ENCODE measurements at places on chromosomes 1 and 21.

GRCh38 chr1:178510155-178510554 lies 2.8 kb upstream of the TEX35 start:
- no peak for DNase-seq

- peak; percentile 19 for DNase-seq
Observed at GRCh38 chr1:187566354-187566753, 737.6 kb downstream of the PLA2G4A start.

DNA sequence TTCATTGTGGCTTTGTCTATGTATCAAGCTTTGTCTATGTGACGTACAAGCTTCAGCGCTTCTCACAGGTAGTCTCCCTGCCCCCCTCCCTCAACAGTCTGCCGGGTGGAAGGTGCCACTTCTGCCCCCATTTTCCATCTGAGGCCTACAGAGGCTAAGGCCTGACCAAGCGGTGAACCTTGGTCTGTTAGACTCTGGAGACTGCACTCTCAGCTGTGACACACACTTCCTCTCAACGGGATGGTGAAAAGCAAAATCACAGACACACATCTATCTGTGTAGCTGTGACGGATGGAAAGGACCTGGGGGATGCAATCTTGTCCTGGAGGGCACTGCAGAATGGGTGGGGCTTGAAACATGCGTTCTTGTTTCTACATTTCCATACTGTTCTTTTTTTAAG lies 152.9 kb upstream of the EDN2 start:
- DNase-seq, result no peak

GRCh38 chr1:168910403-168910802 lies 181.4 kb upstream of the DPT start:
- DNase-seq, result no peak

DNA sequence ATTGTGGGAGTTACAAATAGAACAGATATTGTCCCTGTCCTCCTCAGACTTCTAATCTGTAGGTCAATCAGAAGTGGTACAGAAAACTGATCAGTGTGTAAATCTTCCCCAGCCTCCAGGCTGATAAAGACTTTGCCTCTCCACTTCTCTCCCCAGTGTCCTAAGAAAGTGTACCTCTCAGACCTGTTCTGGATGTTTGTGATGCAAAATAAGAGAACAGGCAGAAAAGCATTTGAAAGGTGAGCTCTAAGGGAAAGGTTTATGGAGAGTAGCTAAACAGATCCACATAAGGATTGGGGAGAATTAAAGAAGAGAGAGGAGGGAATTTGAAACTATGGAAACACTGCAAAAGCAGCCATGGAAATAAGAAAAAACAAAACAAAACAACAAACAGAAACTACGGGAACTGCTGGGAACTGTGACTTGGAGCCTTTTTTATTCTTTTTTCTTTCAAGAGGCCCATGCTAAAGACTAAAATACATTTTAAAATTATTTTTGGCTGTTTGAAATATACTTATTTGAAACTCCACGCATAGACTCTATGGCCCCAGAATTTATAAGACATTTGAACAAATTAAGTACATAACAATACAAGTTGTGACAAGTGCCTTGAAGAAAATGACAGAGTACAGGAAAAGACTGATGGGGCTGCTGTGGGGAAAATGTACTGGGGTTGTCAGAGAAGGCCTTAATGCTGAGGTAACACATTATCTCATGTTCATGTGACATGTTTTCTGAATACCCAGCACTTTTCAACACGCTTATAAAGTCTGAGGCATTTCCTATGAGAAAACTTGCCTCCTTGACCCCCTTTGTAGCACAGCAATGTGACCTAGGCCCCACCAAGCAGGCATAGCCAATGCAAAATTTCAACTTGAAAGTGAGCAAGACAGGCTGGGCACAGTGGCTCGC lies 51.2 kb downstream of the TRAF5 start:
- DNase-seq, result no peak

DNA sequence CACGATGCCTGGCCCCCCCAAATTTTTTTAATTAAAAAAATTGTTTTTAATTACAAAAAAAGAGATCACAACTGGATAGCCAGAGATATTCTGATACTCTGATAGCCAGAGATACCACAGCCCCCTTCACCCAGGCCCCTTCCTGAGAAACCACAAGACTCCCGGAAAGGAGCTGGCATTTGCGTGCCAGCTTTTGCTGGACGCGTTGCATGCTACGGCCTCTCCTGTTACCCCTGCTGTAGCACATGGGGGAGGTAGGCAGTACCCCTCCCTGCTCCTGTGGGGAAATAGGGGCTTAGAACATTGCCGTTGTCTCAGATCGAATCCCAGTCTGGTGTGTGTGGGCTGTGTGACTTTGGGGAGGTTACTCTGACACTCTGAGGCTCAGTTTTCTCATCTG lies 22.7 kb downstream of the MFAP2 start:
- DNase-seq, result no peak

GRCh38 chr1:34784751-34785221 lies 3.8 kb downstream of the GJB3 start:
- no peak for DNase-seq

- no peak for DNase-seq
Observed at GRCh38 chr1:101723415-101723814, 273.3 kb downstream of the OLFM3 start.

GRCh38 chr1:114150016-114150415 lies 3.7 kb downstream of the SYT6 start:
- DNase-seq, result no peak

DNA sequence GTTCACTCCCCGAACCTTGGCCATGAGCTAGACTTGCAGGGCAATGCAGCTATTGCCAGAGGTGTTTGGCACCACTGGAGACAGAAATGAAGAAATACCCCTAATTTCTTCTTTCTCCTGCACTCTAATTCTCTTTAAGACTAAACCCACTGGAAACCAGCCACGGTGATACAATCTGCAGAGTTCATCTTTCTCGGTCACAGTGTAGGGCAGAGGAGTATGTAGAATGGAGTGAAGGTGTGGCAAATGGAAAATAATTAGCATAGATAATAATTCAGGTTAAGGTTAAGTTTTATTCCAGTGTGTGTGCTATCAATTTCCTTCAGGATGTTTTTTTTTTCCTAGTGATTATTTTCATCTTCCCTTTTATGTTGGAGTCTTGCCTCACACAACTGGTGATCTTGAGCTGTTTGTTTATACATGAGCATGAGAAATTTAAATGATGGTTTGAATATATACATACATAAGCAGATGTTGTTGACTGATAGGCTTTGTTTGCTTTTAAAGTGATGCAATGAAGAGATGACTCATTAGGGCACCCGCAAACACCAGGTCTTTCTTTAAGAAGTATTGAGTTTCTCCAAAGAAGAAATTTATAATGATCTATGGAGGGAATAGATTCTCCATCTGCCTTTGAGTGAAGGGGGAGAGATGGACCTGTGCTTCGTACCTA lies 81.9 kb downstream of the SPATA17 start:
- DNase-seq, result no peak

DNA sequence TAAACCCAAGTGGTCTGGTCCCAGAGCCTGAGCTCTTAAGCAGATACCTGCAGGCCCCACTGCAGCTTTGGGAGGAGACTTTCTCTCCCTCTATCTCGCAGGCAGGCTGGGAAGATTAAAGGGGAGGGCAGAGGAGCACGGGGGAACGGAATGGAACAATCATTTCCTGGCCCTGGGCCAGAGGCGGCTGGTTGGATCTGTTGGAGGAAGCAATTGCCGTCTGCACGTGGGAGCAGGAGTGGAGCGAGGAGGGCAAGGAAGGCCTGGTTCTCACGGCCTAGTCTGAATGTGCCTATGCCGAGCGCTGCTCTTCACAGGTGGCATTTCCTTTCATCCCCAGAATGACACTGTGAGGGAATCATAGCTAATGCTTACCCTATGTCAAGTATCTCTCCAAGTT lies 23.7 kb downstream of the NKAIN1 start:
- peak; percentile 50 for DNase-seq

DNA sequence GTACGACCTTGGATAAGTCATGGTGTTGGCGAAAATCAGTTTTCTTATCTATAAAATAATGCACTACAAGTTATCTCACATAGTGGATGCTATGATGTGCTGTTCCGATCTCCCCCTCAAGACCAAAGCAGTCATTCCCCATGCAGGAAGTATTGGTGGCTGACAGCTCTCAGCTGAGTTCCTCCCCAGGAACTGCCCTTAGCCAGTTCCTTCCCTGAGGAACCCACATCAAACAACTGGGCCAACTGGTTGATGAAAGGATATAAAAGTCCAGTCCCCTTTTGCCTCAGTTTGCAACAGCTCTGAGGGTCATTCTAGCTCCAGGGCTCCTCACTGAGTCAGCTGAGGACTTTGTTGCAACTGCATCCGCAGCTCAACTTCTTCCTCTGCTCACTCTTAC lies 16.1 kb upstream of the SLAMF1 start:
- no peak for DNase-seq

DNA sequence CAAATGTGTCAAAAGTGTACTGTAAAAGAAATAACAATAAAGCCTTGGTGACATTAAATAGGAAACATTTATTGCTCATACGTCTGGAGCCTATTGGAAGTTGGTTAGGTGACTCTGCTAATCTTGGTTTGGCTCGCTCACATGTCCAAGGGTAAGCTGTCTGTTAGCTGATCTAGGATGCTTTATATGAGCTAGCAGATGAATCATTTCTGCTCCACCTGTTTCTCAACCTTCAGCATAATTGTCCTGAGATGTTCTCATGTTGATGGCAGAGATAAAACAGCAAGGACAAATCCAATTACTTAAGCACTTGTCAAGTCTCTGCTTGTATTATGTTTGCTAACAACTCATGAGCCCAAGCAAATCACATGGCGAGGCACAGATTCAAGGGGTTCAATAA lies 56.0 kb upstream of the CD53 start:
- DNase-seq, result no peak

DNA sequence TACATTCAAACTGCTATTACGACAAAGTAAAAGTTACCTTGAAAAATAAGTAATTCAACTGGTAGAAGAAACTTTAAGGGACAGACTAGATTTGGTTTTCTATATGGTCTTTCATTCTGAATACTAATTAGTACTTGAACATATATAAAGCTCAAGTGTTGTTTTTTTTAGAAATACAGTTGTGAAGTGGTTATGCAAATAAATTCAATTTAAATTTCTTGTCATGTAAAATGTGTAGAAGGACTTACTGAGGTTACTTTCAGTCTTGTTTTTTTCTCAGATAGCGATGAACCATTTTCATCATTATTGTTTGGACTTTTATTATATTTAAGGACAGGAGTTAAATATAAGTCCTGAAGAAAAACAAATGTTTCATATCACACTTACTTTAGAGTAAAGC lies 24.4 kb downstream of the HS2ST1 start:
- DNase-seq, result no peak

- DNase-seq, result no peak
Observed at GRCh38 chr1:90413519-90413918, 303.6 kb downstream of the BARHL2 start.

GRCh38 chr21:35871906-35872305 lies 188.4 kb downstream of the SETD4 start:
- no peak for DNase-seq

DNA sequence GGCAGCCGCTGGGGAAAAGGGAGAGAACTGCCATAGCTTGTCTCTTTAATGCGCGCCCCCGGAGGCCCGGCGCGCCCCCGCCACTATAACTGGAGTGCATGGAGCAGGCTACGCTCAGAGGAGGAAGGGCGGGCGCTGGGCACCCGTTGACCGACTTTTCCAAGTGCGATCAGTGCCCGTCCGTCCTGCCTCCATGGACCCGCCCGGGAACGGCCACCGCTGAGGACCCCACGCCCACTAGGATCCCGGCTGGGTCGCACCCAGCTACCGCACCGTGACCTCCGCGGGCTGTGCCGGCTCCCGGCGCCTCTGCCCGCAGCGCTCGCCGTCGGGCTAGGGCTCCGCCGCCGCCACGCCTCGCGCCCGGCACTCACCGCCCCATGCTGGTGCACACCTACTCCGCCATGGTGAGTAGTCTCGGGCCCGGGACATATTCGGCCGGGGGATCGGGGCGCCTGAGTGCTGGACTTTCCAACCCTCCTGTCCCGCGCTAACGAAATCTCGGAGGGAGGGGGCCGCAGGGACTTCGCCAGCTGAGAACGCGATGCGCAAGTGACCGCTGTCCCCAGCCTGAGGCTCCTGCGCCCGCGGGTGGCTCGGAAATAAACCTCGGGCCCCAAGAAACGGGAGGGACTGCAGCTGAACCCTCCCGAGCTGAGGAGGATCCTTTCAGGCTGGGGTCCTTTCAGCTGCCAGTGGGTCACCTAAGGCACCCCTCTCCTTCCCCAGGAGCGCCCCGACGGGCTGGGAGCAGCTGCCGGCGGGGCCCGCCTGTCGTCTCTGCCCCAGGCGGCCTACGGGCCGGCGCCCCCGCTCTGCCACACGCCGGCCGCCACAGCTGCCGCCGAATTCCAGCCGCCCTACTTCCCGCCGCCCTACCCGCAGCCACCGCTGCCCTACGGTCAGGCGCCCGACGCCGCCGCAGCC lies at the start of gene TFAP2E:
Gene TFAP2E, plus strand, starts transcription at position 117 of the 927 bp plus-strand sequence. Its CDS starts 264 bp downstream, at position 381.
- peak; percentile 37 for DNase-seq

DNA sequence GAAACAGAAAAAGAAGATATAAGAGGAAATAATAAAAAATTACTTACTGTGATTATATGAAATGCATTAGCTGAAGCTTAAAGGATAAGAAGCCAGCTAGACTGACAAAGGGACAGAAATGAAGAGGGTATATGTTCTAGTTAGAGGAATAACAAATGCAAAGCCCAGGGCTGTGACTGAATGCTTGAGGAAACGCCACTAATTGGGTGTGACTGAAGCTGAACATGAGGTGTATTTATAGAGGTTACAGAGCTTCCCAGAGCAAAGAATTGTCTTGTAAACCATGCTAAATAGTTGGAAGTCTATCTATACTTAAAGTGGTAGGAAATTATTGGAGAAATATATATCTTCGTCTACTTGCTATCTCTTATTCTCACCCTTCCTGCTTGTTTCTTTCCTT lies 77.7 kb upstream of the PLPPR5 start:
- no peak for DNase-seq

DNA sequence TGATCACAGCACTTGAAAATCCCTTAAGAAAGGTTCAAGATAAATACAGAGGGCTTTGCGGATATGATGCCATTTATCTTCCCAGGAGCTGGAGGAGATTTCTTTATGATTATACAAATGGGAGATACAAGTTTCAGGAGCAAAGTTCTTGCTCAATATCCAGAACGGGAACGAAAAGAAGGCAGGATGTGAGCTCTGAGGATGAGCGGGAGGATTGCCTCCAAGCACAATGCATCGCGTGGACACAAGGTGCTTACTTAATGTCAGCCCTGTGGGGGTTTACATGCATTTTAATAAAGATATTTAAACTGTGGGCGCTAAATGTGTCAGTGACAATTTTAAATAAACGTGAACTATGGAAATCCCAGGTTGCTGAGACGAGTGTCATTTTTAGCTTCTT lies 59.0 kb downstream of the SYT6 start:
- DNase-seq, result no peak

GRCh38 chr1:156504438-156504813 lies 3.9 kb upstream of the MEF2D start:
- no peak for DNase-seq

GRCh38 chr1:154943649-154944400 lies 7.3 kb upstream of the PMVK start:
- peak; percentile 24 for DNase-seq

DNA sequence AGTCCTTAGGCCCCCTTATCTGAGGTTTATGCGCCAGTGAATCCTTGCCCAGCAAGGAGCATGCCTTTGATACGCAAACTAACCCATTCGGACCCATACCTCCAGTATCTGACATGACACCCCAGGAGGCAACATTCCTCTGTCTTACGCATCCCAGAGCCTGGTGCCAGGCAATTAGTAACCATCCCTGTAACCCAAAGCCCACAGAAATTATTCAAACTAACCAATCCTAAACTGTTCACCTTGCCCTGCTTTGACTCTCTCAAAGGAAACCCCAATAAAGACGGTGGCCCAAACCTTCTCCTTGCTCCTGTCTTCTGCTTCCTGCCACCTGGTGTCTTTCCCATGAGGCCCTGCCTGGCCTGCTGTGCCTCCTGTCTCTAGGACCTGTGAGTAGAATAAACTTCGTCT lies 36.4 kb downstream of the ZNF496 start:
- peak; percentile 32 for DNase-seq

Data from fibroblast of skin of right biceps (primary cell).